ENCODE measurements at places on chromosomes 4 and X.

GRCh38 chr4:55079451-55080173 is 45.8 kb downstream of the KDR start:
- DNase-seq = peak; percentile 8

GRCh38 chr4:33061727-33062126 is 2341.6 kb downstream of the PCDH7 start:
- no peak for DNase-seq

- no peak for DNase-seq
Measured at GRCh38 chr4:67587156-67587555, 28.6 kb downstream of the STAP1 start.

DNA sequence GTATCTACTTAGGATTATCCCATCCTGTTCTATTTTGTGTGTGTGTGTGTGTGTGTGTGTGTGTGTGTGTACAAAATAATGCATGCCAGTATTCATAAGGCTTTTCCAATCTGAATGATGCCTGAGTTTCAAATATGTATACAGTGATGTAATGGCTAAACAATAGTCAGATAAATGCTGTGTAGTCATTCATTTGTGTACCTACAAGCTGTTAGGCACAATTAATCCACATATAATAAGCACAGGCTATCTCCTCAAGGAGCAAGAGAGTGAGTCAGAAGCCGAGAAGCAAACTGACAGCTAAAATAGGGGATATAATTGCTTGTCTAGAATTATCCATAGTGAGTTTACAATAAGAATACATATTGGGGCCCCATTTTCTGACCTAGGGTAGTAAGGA is 15.7 kb downstream of the DMD start:
- no peak for DNase-seq

Data from fibroblast of skin of right biceps (primary cell).